Inflammatory macrophage treated with lipopolysaccharide for 4 hours (primary cell): ENCODE measurements at places on chromosomes 3 and 15.

DNA sequence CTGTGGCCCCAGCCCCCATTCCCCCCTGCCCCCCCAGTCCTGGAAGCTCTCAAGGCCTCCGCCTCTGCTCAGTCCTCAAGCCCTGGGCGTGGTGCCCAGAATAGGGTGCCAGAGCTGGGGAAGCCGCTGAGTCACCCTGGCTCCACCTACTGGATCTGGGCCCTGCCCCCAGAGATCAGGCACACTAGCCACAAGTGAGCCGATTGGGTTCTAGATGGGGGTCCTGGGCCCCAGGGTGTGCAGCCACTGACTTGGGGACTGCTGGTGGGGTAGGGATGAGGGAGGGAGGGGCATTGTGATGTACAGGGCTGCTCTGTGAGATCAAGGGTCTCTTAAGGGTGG lies 5.7 kb downstream of the EIF4G1 start:
- DNase-seq: peak; percentile 86

DNA sequence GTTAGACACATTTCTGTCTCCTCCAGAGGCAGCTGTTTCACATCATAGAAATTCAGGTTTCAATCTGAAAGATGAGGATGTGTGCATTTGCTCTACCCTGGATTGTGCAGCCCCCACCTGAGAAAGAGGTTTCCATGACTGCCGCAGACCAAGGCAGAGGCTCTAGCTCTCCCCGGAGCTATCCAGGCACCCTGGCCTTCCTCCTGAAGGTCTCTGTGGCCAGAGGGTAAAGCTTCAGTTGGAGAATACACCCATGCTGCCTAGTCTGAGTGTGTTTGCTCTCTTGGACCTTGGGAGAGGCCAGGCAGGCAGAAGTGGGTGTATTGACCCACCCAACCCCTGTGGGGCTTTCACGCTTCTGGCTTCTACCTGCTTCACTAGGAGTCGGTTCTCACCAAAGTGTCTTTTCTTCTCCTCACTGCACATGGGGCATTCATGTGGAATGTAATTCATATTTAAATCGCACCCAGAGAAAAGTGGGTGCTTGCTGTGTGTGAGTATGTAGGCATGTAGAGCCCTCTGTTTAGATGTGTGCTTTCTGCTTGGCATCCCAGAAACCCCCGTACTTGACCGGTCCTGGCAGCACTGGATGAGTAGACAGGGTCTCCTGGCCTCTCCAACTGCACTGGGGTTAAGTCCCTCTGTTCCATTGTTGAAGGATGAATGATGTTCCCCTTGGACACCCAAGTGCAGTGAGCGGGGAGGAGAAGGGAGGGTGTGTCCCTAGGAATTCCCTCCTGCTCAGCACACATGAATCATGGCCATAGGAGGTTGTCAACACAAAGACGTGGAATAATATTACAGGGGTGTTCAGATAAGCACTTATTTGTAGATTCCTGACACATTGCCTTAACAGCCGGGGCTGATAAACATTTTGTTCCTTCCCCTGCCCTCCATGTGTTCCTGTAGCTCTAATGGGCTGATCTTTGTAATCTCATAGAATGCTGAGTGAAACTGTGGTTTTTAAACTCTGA lies 20.3 kb upstream of the RAB6B start:
- no peak for DNase-seq

DNA sequence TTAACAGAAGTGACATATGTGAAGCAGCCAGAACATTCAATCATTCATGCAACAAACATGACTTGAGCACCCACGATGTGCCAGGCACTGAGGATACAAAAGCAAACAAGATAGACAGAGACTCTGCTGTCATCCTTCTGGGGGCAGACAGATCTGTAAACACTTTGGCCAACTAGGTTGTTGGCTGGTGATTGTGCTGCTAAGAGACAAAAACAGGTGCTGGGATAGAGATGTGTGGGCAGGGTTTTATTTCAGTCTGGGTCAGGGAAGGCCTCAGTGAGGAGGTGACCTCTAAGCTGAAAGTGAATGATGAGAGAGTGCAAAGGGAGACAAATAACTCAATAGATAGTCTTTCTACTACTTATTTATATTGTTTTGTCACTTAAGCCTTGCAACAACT lies 147.0 kb upstream of the VEPH1 start:
- DNase-seq: no peak

DNA sequence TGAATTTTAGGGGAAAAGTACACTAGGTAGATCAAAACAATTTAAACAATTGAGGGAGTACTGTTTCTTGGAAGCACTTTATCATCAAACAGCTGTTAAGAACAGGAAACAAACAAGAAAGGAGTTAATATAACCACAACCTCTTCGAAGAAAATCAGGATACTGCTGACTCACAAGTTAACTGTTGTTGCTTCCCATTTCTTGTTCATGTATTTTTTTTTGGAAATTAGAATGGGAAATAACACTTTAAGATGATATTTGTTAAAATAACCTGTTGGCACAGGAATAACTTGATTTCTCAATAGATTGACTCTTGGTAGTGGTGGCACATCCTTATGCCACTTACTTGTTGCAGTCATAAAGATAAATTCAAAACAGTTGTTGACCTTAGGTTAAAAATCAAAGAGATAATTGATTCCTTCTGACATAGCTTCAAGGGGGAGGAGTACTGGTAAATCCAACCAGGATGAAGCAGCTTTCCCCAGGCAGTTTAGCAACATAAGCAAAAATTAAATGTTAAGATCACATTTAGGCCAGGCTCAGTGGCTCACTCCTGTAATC lies 3.3 kb downstream of the BNIP2 start:
- DNase-seq: peak; percentile 29

GRCh38 chr3:195540027-195540426 lies 3.1 kb downstream of the PPP1R2 start:
- no peak for DNase-seq

DNA sequence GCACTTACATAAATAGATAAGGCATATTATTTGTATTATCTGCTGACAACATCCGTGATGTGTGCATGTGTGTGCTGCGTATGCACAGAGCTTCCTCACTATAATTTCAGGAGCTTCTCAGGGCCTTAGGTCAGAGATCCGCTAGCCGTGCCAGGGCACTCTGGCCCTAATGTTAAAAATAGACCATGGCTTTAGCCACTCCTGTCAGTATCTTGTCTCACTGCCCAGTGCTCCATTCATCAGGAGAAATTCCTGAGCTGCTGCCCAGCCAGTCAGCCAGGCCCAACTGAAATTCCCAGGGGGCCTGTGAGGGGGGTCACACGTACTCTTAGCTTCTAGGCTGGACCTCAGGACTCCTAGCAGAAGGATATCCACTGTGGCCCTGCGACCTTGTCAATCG lies 70.0 kb upstream of the ABHD2 start:
- DNase-seq: no peak
